T-cell (primary cell): ENCODE measurements at places on chromosomes 2 and 18. TPM values are rescaled to one million over a fixed set of nuclear protein-coding genes. Genes with fewer than 3 reads are reported as not detected.

ST6GAL2 gene
- 2.4 TPM for total RNA-seq

NCKAP5 gene
- total RNA-seq, result not detected

MGAT5 gene
- 94.9 TPM for total RNA-seq

IL1R2 gene
- total RNA-seq, result not detected

SERPINB13 gene
- total RNA-seq, result not detected

- peaks cover 4% of the 10 kb centered on the region for H3K4me1 ChIP-seq
- H3K27me3 ChIP-seq, result peaks cover 15% of the 10 kb centered on the region
- H3K4me3 ChIP-seq, result no peak overlapping the region
Observed at GRCh38 chr2:43051338-43051737, 175.1 kb downstream of the ZFP36L2 start.

DNA sequence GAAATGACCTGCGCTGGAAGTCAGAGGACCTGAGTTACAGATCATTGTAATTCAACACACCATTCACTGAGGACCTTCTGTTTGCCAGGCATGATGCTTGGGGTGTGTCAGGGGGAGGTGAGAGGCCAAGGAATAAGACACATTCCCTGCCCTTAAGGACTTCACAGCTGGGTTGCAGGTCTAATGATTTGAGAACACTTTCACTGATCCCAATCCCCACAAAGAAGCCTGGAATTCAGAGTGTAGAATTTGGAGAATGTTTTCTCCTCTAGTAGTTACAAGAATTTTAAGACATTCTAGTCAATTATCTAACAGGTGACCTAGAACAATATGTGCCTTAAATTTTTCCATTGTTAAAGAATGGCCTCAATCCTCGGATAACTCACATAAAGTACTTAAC lies 322.4 kb downstream of the TNS1 start:
- no peaks in the 10 kb centered on the region for H3K4me1 ChIP-seq
- H3K27ac ChIP-seq, result no peak overlapping the region
- H3K36me3 ChIP-seq, result no peaks in the 10 kb centered on the region
- no peak overlapping the region for H3K4me3 ChIP-seq
- H3K27me3 ChIP-seq, result no peaks in the 10 kb centered on the region
- no peak for DNase-seq

GRCh38 chr18:374721-375168 lies 106.9 kb upstream of the THOC1 start:
- no peaks in the 10 kb centered on the region for H3K4me1 ChIP-seq
- DNase-seq, result no peak
- no peak overlapping the region for H3K27ac ChIP-seq
- H3K36me3 ChIP-seq, result no peaks in the 10 kb centered on the region
